ENCODE measurements at places on chromosomes 2 and 18.

DNA sequence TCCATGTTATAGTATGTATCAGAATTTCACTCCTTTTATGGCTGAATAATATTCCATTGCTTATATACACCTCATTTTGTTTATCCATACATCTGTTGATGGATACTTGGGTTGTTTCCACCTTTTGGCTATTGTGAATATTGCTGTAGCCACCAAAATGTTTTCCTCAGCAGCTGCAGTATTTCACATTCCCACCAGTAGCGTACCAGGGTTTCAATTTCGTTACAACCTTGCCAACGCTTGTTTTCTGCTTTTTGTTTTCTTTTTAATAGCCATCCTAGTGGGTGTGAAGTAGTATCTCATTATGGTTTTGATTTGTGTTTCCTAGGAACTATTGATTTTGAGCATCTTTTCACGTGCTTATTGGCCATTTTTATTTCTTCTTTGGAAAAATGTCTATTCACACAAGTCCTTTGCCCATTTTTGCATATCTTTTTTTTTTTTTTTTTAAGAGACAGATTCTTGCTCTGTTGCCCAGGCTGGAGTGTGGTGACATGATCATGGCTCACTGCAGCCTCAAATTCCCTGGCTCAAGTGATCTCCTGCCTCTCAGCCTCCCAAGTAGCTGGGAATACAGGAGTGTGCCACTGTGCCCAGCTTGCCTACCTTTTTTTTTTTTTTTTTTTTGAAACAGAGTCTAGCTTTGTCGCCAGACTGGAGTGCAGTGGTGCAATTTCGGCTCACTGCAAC is 14.2 kb downstream of the UBXN2A start:
- no peak for DNase-seq

DNA sequence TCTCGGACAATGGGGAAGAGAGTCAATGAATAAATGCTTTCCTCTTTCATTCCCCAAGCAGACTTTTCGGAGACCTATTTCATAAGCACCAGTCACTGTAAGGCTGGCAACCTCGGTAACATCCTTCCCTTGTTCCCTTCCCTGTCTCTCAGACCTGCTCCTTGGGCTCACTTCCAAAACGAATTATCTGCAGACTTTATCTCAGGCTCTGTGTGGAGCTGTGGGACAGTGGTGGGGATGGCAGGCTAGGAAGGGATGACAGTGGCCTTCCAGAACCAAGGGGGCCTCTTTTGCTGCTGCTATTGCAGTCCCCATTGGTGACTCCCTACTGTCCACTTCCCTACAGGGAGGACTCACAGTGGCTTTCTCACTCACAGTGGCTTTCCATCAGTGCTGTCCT is 185.6 kb upstream of the MEX3C start:
- DNase-seq: no peak

GRCh38 chr2:128276878-128277675 is 41.6 kb downstream of the HS6ST1 start:
- no peak for DNase-seq

DNA sequence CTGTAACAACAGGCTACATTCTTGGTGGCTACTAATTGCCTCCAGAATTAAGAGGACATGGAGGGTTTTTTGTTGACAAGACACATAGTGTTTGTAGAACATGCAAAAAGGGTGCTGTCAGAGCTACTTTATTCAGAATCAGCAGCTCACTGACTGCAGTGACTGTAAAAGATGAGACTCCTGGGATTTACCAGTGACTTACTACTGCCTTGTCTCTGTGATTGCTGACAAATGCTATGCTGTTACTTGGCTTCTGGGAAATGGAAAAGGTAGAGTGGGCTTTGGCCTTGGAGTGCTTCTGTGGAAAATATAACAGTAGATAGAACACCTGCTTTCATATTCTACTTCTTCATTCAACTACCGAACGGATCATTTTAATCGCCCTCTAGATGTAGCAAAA is 47.8 kb downstream of the GREB1L start:
- no peak for DNase-seq

GRCh38 chr2:63163161-63163820 is 112.7 kb downstream of the OTX1 start:
- DNase-seq: no peak

DNA sequence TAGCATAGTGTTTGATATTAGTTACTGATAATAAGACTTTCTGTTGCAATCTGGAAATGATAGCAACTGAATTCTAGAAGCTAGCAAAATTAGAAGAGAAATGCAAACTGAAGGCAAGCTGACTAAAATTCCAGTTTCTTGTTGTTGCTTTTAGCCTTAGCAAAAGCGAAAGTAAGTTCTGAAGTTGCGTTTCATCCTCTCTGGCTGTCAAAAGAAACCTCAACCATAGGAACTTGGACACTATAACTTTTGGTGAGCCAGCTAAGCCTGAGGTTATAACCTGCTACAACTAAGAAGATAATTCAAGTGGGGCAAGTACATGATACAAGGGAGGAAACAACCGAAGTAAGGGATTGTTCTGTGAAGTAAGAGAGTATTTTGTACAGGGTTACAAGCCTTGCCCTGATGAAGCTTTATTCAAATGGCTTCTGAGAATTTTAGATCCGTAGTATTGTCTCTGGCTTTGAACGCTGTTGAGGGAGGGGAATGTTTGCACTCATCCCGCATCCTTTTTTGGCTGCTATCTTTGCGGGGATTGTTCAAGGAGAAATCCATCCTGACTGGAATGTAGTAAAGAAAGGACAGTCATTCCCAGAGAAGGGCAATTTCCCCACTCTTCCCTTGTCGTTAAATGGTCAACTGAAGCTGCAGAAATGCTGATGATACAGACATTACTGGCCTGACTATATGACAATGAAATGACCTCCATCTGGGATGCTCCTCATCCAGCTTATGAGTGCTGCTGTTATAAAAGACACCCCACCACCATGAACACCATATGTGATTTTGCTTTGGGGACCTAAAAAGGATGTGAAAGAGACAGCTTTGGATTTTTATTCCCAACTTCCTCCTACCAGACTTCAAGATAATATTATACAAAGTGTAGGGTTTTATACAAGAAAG is 7.0 kb upstream of the TMX3 start:
- no peak for DNase-seq

- no peak for DNase-seq
Measured at GRCh38 chr2:183028108-183028507, 10.1 kb downstream of the NCKAP1 start.
